ENCODE measurements at places on chromosomes 12 and 14. TPM values are rescaled to one million over a fixed set of nuclear protein-coding genes. Genes with fewer than 3 reads are reported as not detected.

DNA sequence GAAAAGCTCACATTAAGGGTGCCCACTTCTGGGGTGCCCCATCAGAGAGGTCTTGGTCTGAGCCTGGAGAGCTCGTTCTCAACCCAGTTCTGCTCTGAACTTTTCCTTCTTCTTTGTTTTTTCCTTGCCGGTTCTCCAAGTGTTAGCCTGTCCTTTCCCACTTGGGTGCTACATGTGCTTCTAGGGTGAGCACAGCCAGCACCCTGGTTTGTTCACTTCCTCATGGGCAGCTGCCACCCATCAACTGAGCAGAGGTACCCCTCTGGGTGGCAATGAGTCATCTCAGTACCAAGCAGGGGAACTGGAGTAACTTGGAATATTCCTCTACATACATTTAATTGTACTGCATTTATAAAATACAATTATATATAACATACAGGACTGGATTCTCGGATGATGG lies 3.9 kb upstream of the SYNE3 start:
- DNase-seq = no peak

DNA sequence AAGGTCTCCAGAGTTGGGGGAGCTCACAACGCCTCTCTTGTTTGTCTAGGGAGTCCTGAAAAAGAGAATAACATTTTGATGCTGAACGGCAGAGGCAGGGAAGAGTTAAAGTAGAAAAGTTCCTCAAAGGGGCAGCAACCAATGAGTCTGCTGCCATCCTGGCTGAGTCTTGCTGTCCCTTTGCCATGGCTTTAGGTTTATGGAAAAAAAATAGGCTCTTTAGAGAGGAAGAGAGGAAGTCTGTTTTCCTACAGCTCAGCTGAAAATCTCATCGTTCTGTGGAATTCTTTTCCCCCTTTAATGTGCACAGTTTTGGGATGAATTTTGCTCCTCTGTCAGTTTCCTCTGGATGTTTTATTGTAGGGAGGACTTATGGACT lies 314.8 kb upstream of the TBX3 start:
- DNase-seq = no peak

DNA sequence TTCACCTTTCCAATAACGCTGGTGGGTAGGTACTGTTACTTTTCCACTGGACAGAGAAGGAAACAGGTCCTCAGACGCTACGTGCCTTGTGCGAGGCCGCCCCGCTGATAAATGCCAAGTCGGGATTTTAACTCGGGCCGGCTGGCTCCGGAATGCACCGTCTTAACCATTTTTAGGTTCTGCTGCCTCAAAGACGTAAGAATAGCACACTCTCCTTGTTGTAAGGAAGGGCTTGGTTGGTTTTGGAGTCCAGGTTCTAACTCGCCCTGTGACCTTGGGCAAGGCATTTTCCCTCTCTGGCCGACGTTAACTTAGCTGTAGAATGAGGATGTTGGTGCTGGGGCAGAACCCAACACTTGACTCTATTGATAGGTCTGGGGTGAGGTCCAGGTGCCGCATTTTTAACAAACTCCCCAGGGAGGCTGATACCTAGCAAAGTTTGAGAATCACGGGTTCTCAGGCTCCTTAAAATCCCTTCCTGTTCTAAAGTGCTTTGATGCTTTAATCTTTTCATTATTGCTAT lies 814 bp downstream of the ANKRD13A start:
- DNase-seq = no peak

- no peak for DNase-seq
Observed at GRCh38 chr14:40656311-40656710, 950.4 kb upstream of the LRFN5 start.

GRCh38 chr12:6146509-6146908 lies 22.0 kb upstream of the VWF start:
- DNase-seq = no peak

DNA sequence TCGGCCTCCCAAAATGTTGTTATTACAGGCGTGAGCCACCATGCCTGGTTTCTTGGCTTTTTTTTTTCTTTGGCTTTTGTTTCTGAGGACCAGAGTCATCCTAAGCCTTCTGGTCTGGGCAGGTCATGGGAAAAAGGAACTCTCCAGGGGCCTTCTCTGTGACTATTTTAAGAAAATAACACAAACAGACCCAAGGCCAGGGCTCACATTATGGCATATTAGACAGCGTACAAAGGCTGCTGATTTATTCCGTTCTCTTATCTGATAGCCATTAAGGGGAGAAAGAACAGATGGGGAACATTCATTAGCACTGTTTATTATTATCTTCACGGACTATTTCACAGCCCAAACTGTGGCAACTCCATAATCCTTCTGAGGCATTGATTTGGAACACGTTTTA lies 28.8 kb upstream of the MANSC4 start:
- DNase-seq = no peak

GRCh38 chr14:93536945-93537344 lies 106.2 kb downstream of the UNC79 start:
- no peak for DNase-seq

DNA sequence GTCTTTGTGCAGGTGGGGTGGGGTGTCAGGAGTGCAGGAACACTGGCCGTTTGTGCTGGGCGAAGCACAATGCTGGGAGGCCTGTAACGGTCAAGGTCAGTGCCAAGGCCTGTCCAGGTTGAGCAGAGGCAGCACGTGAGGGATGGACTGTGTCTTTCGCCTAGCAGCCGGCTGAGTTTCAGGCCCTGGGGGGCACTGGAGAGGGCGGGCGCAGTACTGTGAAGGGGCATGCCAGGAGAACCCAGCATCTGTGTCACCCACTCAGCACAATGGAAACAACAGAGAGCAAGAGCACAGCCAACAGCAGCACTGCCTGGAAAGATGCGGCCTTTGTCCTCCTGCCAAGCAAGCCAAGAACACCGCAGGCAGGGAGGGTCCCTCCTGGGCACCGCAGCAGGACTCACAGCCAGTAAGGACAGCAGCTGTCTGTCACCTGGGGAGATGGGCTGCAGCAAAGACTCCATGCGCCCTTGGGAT lies 25.2 kb downstream of the SLC25A47 start:
- DNase-seq = no peak

GRCh38 chr12:108442067-108442466 lies 73.0 kb upstream of the FICD start:
- DNase-seq = no peak

DNA sequence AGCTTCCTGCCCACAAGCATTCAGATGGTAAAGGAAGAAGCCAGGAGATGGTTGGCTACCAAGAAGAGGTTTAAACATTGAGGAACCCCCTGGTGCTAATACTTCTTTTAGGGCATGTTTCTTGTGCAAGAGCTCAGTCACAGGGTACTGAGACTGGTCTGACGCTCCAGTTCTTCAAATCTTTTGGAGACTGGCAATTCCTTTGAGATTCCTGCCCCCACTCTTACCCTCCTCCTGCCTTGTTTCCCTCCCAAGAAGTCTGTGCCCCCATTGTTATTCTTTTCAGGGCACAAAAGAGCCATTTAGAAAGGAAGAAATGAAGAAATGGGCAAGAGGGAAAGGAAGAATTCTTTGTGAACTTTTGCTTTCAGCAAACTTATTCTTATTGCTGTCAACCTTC lies 11.8 kb downstream of the A2ML1 start:
- DNase-seq = no peak

- no peak for DNase-seq
Observed at GRCh38 chr14:99812892-99813291, 19.7 kb downstream of the EML1 start.

DNA sequence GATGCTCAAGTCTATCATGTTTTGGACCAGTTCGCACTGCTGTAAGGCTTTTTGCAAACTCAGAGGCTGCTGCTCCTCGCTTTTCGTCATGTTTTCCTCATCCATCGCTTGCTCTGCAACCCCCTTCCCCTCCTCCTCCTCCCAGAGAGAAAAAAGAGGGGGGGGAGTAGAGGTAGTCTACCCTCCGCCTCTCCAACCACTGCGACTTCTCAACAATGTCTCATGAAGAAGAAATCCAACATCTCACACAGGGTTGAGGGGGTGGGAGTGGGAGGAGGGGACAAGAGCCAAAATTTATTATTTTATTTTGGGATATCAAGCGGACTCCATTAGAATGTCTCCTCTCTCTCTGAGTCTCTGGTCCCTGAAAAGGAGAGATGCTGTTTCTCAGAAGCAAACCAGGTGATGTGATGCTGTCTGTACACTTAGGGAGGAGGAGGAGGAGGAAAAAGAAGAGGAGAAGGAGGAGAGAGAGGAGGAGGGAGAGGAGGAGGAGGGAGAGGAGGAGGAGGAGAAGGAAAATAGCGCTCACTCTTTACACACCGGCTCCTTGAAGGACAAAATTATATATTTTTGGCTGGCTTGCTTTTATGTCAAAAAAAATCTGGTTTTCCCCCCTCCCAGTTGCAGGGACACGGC lies 520 bp downstream of the KSR2 start:
- no peak for DNase-seq

Gene DPF3
- 3.8 TPM for polyA plus RNA-seq

Gene GPR162
- 28.2 TPM for polyA plus RNA-seq

Gene IL26
- polyA plus RNA-seq = not detected

Gene MEG3
- polyA plus RNA-seq = 144 TPM

Gene CTDSP2
- polyA plus RNA-seq = 237 TPM

Gene LRTM2
- 0.30 TPM for polyA plus RNA-seq

Gene RALGAPA1
- 63.9 TPM for polyA plus RNA-seq
